Stimulated activated CD8-positive, alpha-beta memory T cell treated with anti-CD3 and anti-CD28 coated beads, Interleukin-15, amount 100 ng/mL, for 24 hours (primary cell): ENCODE measurements at places on chromosomes 5 and 9.

- no peak for DNase-seq
Observed at GRCh38 chr5:161216877-161217276, 329.6 kb downstream of the GABRB2 start.

DNA sequence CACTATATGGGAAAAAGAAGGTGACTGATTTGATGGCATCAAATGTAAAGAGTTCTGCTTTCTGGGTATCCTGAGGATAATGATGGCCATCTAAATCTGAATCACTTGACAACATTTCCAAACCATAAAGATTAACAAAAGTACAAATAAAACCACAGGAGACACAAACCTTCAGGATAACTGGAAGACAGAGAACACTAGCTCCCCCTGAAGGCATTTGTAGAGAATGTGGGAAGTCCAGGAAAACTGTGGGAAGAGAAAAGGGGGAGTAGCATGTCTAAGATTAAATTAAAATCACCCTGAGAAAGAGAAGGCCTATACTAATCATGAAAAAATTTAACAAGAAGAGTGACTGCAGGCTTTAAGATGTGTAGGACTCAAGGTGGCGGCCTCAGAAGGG is 116.2 kb downstream of the PRELID2 start:
- no peak for DNase-seq

DNA sequence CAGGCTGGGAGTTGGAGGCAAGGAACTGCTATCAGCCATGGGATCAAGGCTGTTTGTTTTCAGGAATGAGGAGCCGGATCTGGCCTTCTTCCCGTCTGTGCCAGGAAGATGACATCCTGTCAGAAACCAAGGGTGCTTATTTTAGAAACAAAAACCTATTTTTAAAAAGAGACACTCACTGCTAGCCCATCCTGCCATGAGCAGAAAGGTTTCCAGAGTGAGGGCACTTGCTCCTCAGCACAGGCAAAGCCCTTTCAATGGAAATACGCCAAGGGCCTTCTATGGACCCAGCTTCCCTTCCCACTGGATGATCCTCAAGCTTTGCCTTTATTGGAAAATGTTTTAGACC is 132.6 kb upstream of the FSTL4 start:
- DNase-seq: no peak

GRCh38 chr9:86337469-86338108 is 16.6 kb downstream of the TUT7 start:
- no peak for DNase-seq

GRCh38 chr9:34985311-34985899 is 4.1 kb upstream of the DNAJB5 start:
- no peak for DNase-seq

DNA sequence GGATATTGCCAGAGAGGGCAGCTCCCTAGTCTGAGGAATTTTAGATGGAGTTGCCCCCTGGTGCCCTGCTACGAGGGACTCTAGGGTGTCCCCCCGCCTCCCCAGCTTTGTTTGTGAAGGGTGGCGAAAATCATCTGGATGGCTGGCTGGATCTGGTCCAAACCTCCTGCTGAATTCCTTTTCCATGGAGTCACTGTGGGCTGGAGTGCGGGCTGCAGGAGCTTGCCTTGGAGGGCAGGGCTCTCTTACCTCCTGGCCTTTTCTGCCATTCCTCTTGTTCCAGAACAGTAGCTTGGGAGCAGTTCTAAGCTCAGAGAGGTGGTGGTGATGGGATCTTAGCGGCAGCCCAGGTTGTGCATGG is 2.1 kb downstream of the SYNPO start:
- no peak for DNase-seq

- no peak for DNase-seq
Observed at GRCh38 chr5:151695464-151695863, 8.7 kb upstream of the SPARC start.

DNA sequence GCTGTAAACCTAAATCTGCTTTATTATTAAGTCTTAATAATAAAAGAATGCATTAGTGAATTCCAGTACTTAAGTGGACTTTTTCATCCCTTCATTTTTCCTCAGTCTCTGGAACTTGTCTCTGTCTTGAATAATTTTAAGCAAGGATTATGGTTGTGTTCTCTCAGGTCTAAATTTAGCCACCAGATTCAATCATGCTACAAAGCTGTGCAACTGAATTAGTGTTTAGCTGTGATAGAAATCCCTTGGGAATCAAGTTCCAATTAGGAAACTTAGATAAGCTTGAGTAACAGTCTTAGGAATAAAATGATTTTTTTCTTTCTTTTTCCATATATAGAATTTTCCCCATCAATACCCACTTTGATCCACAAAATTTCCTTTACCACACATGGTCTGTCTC is 104.3 kb downstream of the PLPPR1 start:
- no peak for DNase-seq

DNA sequence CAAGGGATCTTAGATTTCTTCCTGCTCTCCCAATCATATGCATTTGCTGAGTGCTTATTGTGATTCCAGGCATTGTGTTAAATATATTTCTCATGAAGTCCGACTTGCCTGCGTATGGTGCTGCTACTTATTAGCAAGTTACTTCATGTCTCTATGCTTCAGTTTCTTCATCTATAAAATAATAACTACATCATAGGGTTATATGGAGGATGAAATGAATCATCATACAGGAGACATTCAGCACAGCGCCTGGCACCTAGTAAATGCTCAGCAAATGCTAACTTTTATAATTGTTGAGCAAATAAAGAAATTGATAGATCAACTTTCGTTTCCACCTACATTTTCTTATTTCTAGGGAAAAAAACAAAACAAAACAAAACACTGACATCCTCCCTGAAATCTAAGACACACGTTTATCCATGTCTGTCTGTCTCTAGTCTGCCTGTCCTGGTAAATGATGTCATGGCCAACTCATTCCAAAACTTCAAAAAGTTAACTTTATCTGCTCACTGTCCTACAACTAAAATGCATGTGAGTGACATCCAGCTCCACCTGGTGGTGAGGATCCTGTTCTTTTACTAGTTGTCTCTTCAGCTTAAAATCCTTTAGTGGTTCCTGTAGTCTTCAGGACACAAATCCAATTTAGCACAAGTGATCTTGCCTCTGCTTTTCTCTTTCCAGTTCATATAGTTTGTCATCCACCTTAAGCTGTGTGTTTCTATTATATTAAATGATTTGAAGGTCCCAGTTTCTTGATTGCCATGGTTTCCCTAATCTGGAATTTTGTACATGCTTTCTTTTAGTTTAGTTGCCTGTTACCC is 27.7 kb downstream of the PPP3R2 start:
- no peak for DNase-seq

DNA sequence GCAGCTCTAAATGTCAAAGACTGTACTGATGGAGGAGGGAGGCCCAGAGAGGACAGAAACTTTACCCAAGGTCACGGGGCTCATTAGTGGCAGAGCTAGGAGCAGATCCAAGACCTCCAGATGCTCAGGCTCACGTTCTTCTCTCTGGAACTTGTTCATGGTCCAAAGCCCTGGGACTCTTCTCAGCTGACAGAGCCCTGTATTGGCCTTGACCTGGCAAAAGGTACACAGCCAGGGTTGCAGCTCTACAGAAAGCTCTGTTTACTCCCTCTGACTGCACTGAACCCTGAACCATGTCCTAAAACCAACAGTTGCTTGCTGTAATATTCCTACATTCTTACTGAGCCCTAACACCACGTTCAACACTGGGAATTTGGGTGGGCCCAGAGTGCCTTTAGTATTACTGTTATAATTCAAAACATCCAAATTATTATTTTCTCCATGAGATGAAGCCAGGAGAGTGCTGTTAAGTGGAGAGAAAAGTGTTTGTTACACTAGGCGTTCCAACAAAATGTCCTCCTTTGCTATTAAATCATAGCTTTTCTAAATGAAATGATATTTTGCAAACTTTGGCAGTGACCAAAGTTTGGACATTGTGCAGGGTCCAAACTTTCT is 602.4 kb upstream of the CLINT1 start:
- DNase-seq: no peak

GRCh38 chr9:106632621-106633020 is 230.3 kb upstream of the ZNF462 start:
- no peak for DNase-seq

DNA sequence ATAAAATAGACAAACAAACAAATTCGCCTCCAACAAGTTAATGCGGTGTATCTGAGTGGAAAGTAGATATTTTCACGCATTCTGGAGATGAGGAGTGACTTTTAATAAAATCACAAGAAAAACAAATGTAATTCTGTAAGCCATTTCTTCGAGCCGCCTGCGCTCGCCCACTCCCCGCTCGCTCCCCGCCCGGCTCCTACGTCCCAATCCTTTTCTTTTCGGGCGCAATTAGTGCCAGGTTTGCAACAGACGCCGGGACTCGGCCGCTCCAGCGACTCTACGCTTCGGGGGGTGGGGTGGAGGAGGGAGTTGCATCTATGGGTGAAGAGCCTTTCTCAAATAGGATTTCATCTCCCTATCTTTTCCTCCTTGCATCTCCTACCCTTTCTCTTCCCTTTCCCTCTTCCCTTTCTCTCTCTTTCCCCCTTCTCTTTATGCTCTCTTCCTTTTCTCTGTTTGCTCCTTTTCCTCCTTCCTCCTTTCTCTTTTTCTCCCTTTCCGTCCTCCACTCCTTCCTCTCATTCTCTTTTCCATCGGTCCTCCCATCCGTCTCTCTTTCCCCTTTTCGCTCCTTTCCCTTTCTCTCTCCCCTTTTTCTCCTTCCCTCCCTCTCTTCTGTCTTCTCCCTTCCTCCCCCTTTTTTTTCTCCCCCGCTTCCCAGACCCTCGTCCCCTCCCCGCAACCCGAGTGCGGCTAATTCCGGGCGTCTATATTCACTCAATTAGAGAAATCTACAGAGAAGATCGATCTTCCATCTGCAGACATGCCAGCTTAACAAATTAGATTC is 6.1 kb upstream of the OTP start:
- no peak for DNase-seq

DNA sequence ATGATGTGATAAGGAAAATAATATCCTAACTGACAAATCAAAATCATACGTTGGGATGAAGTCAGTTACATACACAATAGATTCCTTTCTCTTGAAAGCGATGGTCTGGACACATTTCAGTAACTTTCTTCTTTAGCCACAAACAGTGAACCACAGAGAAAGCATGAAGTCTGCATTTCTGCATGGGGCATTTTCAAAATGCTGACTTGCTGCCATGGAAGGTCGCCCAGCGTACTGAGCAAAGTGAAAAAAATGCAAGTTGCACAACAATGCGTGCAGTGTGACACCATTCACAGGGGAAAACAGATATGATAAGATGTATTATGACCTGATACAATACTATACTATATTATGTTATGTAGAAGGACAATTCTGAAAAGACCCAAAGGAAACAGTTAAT is 146.3 kb downstream of the SNX18 start:
- DNase-seq: no peak

DNA sequence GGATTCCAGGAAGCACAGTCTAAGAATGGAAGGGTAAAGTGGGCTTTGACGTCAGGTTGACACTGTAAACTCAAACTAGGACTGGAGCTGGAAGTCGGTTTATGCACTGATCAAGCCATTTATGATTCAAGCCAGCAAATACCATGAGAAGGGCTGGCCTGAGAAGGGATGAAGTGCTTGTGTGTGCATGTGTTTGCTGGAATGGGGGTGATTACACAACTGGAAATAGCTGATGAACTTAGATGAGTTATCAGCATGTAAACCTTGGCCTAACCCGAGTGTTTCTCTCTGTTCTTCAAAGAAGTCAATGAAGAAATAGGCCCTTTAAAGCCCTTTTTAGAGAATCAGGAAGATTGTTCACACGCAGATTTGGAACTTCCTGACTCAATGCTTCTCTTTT is 287.6 kb downstream of the RFX3 start:
- no peak for DNase-seq

DNA sequence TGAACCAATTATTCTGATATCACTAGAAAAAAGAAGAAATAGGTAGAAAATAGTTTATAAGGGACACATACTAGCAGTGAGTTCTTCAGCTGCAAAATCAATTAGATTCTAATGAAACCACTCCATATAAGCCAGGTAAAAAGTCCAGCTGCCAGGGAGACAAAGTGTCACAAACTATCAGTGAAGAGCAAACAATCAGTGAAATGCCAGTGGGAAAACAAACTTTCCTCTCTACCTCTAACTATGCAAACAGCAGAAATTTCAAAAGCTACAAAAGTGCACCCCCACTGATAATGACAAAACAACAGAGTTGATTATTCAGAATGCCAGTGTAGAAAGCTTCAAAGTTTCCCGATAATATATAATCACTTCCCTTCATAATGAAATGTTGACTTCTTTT is 637.2 kb upstream of the ITGA1 start:
- DNase-seq: no peak

GRCh38 chr9:19009391-19009965 is 23.5 kb downstream of the SAXO1 start:
- DNase-seq: no peak

DNA sequence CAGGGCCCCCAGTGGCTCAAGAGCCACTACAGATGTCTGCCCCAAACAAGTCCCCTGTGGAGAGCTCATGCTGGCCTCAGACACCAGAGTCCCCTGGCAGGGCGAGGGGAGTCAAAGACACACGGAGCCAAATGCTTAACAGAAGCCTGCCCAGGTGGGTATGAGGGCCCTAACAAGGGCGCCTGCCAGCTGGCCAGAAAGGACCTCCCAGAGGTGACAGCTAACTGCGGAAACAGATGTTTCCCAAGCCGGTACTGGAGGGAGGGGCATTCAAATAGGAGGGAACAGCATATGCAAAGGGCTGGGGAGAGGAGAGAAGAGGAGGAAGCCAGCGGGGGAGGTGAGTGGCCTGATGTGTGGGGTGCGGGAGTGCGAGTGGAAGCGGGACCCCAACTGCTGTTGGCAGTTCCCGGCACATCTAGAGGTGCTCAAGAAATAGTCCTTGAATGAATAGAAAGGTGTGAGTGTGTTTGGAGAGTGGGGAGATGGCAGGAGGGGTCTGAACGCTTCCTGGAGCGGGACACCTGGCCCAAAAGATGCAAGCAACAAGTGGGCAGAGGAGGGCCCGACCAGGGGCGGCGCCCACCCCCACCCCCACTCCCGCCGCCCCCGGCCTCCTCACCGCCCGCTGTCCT is 824 bp downstream of the MXD3 start:
- no peak for DNase-seq

GRCh38 chr9:136572003-136572827 is 26.4 kb upstream of the NOTCH1 start:
- DNase-seq: no peak

DNA sequence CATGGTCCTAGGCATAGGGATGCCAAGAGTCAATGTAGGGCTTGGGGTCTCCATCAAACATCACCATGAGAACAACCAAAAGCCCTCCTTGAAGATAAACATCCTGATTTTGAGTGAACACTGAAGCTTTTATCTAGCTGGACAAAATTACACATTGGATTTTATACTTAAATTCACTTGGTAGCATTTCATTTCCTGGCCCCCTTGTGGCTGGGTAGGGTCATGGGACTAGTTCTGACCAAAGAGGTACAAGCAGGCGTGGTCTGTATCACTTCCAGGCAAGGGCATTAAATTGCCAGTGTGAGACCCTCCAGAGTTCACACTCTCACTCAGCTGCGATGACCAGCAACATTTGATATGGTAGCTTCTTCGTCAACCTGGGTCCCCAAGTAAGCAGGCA is 320.3 kb downstream of the ACTL7B start:
- DNase-seq: no peak

DNA sequence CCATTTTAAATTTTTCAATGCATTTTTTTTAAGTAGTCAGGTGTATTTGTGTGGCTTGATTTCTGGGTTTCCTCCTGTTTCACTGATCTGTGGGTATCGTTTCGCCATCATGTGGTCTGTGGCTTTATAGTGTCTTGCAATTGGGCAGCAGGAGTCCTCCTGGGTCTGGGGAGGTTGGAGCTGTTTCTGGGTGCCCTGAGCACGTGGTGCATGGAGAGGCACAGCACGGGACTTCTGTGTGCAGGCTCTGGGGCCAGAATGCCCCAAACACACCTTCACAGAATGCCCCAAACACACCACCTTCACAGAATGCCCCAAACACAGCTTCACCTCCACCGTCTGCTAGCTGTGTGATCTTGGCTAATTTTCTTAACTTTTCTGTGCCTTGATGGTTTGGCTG is 82.6 kb upstream of the COL5A1 start:
- no peak for DNase-seq
